Purkinje cell (primary cell): ENCODE measurements at places on chromosomes 7 and 10. TPM values are rescaled to one million over a fixed set of nuclear protein-coding genes. Genes with fewer than 3 reads are reported as not detected.

The STEAP1B gene
- 0.64 and 6.0 TPM in 2 replicates for polyA plus RNA-seq

The SYT15 gene
- 0.32 and 0.81 TPM in 2 replicates for polyA plus RNA-seq

The FBXO24 gene
- not detected in 2 replicates for polyA plus RNA-seq

The C7orf57 gene
- polyA plus RNA-seq = 0.41 and 0.87 TPM in 2 replicates
